ENCODE measurements at places on chromosomes 2 and 18.

- no peak for DNase-seq
These were observed 8.4 kb downstream of the SRBD1 start for GRCh38 chr2:45602624-45603023.

GRCh38 chr2:85355073-85355410, 473 bp downstream of the ELMOD3 start:
- DNase-seq: no peak

DNA sequence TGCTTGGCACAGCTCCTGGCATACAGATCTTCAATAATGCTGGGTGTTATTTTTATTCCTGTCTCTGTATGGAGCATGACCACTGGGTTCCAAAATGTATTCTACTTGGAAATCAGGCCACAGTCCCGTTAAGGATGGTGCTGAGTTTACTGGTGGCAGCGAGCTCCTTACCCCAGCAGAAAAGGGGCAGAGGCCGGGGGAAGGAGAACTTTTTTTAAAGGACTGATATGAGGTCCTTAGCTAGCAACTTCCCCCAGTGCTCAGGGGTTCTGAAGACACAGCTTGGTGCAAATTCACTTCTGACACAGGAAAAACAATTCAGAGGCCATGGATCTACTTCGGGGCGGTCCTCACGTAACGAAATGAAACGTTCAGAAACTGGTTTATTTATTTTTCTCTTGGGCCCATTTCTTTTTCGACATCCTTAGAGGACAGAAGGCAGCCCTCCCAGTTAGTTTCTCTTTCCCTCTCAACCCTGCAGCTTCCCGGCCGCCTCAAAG, 872 bp downstream of the RDH14 start:
- no peak for DNase-seq

DNA sequence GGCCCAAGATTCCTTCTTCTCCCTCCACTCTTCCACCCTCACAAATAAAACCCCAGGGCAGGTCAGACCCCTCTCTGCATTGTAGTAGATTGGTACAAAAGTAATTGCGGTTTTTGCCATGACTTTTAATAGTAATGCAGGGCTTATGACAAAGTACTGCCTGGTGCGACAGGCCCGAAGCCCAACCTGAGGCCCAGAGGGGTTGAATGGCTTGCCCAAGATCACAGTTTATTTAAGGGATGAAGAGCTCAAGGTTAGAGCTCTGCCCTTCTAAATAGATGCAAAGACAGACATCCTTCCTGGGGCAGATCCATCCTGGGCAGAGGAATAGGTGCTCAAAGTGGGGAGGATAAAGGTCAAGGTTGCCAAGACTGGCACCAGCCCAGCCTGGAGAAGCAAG, 899 bp upstream of the PSTPIP2 start:
- peak; percentile 30 for DNase-seq

GRCh38 chr2:105903051-105903674, 158.5 kb downstream of the NCK2 start:
- no peak for DNase-seq

Measured in Right ventricle myocardium superior (tissue), 1 donor.